Femur (tissue), 1 donor: ENCODE measurements at places on chromosomes 2 and 18.

- DNase-seq, result no peak
Observed at GRCh38 chr2:95287806-95288205, 9.3 kb upstream of the KCNIP3 start.

DNA sequence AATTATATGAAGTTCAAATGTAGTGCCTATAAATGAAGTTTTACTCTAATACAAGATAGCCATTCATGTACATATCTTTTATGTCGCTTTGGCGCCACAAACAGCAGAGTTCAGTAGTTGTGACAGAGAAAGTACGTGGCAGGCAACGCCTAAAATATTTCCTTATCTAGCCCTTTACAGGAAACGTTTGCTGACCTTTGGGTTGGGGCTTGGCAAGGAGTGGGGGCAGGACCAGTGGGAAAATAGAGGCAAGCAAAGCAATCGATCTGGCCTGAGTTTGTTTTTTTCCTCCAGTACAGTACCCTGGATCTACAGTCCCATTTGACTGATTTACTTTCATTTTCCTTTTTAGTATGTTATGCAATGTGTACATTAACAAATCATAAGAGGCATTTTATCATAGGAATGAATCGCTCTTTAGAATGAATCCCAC lies 13.1 kb downstream of the CCDC68 start:
- DNase-seq, result peak; percentile 32

- DNase-seq, result peak; percentile 73
Observed at GRCh38 chr2:86623043-86623493, 597 bp downstream of the RNF103 start.

DNA sequence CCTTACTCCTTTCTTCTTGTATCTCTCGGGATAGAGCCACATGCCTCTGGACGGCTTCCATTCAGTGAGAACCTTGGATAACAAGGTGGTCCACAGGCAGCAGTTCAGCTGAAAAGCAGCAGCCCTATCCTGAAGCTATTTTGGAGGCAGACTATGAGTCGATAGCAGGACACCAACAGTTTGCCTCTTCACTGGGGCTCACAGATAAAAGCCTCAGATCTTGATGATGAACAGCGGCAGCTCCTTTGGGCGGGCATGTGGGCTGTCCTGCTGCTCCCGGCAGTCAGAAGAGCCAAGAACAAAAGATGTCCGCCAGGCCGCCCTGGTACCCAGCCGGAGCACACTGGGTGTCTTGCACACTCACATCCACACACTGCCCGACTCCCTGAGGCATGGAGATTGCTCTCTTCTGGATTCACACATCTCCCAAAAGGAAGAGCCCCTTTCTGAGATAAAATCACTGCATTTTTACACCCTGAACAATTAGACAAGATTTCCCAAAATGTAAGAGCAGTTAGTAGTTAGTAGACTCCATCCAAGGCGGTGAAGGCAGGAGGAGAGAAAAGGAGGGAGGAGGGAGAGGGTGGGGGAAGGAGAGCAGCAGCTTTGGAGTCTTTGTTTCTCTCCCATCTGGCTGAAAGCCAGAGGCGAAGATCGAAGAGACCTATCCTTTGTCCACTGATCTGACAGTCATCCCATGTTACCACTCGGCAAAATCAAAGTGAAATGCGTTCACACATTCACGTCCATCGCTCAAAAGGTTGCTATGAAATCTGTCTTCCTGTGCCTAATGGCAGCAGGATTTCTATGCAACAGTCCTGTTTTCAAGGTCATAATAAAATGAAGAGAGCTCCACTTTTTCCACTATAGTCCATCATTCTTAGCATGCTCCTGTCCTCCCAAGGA lies 90.1 kb upstream of the KLF7 start:
- DNase-seq, result no peak

- no peak for DNase-seq
Observed at GRCh38 chr2:235570256-235570655, 76.4 kb downstream of the AGAP1 start.

DNA sequence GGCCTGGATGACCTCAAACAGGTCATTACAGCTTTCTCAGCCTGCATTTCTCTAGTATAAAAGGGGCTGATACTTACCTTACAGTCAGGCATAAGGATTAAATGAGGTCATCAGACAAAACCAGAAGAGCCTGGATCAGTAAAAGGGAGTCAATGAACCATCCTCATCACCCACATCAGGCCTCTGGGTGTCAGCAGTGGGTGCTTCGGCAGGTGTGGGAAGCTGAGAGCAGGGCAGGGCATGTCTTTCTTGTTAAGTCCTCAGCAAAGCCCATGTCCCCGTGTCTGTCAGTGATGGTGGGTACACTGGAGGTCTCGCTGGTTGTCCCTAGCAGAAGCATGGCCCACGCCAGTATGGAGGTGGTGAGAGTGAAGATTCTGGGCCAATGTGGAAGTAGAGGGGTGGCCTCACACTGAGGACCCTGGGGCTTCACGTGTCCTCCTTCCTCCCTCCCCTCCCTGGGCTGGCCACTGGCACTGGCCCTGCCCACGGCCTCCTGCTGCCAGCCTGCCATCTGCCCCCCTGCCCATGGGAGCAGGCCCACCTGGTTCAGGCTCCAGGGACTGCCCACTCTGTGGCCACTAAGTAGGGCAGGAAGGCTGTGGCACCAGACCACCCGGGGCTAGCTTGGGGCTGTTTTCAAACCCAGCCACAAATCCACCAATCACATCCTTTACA lies 4.4 kb downstream of the ADRA2B start:
- no peak for DNase-seq

DNA sequence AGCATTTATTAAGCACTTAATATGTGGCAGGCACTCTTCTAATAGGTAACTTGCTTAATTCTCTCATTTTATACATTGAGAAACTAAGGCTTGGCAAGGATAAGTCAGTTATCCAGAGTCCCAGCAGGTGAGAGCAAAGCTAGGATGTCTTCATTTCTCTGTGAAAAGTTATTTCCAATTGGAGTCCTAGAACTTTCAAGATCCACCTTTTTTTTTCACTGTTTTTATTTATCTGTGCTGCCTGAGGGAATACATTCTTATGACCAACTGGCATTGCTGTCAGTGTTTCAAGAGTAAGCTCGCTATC lies 56.2 kb upstream of the ETAA1 start:
- no peak for DNase-seq

- DNase-seq, result no peak
Observed at GRCh38 chr2:237633061-237633561, 5.7 kb downstream of the LRRFIP1 start.

DNA sequence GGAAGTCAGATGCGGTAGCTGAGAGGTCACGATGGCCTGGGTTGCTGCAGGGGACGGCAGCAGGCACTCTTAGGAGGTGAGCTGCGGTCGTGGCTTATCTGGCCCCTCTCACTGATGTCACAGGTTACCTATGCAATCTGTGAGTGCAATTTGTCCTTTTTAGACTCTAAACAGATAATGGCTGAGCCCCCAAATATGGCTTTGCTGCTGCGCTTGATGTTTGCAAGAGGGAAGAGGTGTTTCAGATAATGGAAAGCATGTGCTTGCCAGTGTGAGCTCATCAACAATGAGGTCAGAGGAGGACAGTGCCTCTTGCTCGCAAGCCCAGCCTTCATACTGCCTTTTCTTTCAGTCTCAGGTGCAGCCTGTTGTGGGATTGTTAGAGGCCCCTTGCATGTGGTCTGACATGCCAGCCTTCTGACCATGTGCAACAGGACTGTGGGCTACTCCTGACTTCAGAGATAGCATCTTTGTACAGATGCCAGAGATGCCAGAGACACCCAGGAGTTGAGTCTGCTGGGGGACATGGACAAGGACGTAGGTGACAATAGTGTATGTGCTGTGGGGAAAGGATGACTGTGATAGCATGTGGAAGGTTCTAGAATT lies 151.3 kb downstream of the TANC1 start:
- DNase-seq, result no peak

- DNase-seq, result no peak
Observed at GRCh38 chr18:42025491-42025890, 70.5 kb downstream of the PIK3C3 start.

- no peak for DNase-seq
Observed at GRCh38 chr18:26722565-26722931, 143.0 kb downstream of the AQP4 start.

DNA sequence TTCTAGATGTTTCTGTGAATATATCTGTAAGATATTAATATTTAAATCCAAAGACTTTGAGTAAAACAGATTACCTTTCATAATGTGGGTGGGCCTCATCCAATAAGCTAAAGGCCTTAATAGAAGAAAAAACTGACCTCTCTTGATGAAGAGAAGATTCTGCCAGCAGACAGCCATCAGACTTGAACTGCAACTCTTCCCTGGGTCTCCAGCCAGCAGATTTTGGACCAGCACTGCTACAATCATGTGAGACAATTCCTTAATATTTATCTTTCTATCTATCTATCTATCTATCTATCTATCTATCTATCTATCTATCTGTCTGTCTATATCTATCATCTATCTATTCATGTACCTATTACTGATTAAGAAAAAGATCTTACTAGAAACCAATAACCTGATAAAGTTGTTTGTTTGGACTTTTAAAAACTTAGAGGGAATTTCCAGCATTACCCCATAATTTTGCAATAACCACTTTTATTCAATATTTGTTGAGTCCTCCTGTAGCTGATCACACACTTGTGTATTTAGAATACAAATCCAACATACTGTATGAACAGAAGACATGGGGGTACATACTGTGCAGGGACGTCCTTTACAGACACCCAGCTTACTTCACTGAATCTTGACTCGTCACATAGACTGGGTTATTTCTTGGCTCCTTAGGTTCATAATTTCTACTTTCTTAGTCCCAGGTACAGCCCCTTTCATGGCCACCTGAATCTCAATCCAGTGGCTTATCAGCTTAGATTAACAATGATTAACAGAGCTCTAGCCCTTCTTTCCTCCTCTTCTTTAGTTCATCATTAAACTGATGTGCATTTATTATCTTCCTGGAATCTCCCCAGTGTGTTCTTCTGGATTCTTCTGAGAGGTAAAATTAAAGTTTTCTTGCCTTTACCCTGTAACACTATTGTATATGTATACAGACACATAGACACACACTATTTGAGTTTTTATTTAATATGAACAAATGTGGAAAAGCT lies 27.2 kb upstream of the STAT4 start:
- DNase-seq, result no peak

GRCh38 chr2:41160439-41160838 lies 708.5 kb upstream of the SLC8A1 start:
- DNase-seq, result no peak

GRCh38 chr2:188889187-188889586 lies 85.0 kb upstream of the COL3A1 start:
- no peak for DNase-seq

DNA sequence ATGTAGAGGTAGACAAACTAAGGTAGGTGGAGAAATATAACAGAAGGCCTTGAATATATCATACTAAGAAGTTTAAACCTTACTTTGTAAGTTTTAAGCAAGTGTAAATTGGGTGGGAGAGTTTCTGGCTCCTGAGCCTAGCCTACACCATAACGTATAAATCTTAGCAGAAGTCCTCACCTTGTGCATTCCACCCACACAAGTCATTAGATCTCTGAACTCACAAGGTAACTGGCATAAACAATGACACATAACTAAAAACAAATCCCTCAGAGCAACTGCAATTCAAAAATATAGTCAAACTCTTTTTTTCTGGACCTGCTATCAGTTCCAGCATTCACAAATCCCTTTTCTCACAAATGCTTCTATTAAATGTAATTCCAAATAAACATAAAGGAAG lies 9.4 kb downstream of the REV1 start:
- no peak for DNase-seq

DNA sequence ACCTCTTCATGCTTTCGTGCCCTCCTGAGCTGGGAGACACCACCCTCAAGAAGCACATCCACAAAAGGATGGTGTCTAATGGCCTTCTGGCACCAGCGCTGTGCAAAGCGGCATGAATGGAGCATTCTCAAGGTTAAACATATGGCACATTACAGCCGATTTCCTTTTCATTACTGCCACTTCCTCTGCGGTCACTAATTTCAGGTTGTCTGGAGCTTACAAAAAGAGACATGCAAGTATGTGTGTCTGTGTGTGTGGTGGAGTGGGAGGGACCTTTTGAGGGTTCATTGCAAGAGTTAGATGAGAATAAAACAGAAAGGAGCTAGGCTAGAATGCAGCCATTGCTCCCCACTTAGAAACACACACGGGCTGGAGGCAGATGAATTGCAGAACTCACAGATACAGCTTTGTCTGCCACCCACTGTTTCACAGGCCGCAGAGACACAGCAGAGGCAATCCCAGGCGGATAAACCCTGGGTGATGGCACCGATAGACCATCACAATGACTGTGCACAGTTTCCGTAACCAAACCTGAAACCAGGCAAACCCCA lies 76.0 kb downstream of the TGIF1 start:
- peak; percentile 28 for DNase-seq

- no peak for DNase-seq
Observed at GRCh38 chr18:45277908-45278307, 337.4 kb upstream of the SLC14A2 start.

DNA sequence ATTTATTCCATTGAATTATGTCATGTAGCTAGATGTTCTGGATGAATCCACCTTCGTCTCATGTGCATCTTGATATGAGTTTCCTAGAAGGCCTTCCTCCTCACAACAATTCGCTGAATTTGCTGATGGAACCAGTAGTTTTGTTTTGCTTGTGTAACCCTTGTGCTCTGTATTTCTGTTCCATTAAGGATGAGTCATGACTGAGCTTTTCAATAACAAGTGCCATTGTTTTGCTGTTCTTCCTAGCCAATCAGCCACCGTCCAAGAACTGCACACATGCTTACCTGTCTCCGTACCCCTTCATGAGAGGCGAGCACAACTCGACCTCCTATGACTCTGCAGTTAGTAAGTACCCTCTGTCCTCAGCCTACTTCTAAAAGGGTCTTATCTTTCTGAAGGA lies 2.3 kb downstream of the TMEM182 start:
- no peak for DNase-seq

GRCh38 chr18:13112982-13113381 lies 105.6 kb upstream of the LDLRAD4 start:
- DNase-seq, result peak; percentile 55

- DNase-seq, result no peak
Observed at GRCh38 chr2:102895376-102895775, 133.5 kb downstream of the TMEM182 start.

DNA sequence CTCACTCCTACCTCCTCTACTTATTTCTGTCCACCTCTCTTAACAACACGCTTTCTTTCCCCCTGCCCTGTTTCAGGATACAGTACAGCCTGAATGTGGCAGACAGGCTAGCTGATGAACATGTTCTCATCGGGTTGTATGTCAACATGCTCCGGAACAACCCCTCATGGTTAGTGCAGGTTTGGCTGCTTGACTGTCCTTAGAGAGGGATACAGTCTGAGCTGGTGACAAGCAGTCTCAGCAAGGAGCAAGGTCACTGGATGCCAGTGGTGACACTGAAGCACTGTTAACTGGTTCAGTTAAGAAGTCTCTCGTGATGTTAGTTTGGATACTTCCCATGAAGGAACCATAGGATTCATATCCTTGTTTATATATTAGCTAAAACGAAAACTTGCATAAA lies 128.6 kb downstream of the DTNA start:
- DNase-seq, result no peak

GRCh38 chr18:61732854-61733253 lies 160.0 kb downstream of the RNF152 start:
- DNase-seq, result no peak

GRCh38 chr2:200138391-200139124 lies 167.9 kb upstream of the SPATS2L start:
- DNase-seq, result no peak
